ENCODE measurements at places on chromosomes 4 and X. TPM values are rescaled to one million over a fixed set of nuclear protein-coding genes. Genes with fewer than 3 reads are reported as not detected.

DCLK2 gene
- total RNA-seq: 14.0 TPM

PAGE2B gene
- total RNA-seq: not detected

PARM1 gene
- total RNA-seq: 0.77 TPM

GPRIN3 gene
- under 0.01 TPM for total RNA-seq

BTC gene
- 3.1 TPM for total RNA-seq

CYLC1 gene
- total RNA-seq: not detected

VGLL1 gene
- not detected for total RNA-seq

PLAC1 gene
- total RNA-seq: 0.17 TPM

TECRL gene
- not detected for total RNA-seq

FAAH2 gene
- under 0.01 TPM for total RNA-seq

MAGEA9B gene
- not detected for total RNA-seq

PRKG2 gene
- total RNA-seq: 17.5 TPM

RBM46 gene
- total RNA-seq: not detected

GABRB1 gene
- not detected for total RNA-seq

ETDA gene
- total RNA-seq: not detected

NUDT10 gene
- 1.8 TPM for total RNA-seq

ALAS2 gene
- total RNA-seq: not detected

EBP gene
- 93.5 TPM for total RNA-seq

MAGEE1 gene
- 1.2 TPM for total RNA-seq

AKAP4 gene
- total RNA-seq: not detected

PROM1 gene
- 0.17 TPM for total RNA-seq

ASIC5 gene
- not detected for total RNA-seq

HTATSF1 gene
- 33.2 TPM for total RNA-seq

TMEM156 gene
- 0.26 TPM for total RNA-seq

METAP1 gene
- total RNA-seq: 24.7 TPM

GALNT7 gene
- 45.4 TPM for total RNA-seq

ATP8A1 gene
- total RNA-seq: 4.8 TPM

GBA3 gene
- total RNA-seq: under 0.01 TPM

CCNG2 gene
- 21.6 TPM for total RNA-seq

NAT8L gene
- total RNA-seq: 0.26 TPM

FGFR3 gene
- 0.33 TPM for total RNA-seq

IL1RAPL2 gene
- total RNA-seq: not detected

SPOCK3 gene
- total RNA-seq: under 0.01 TPM

SSX1 gene
- total RNA-seq: not detected

FIP1L1 gene
- total RNA-seq: 98.3 TPM

CT47A1 gene
- total RNA-seq: not detected

Measured in fibroblast of lung (primary cell).